ENCODE measurements at places on chromosomes 4 and X. TPM values are rescaled to one million over a fixed set of nuclear protein-coding genes. Genes with fewer than 3 reads are reported as not detected.

NEXMIF gene
- total RNA-seq: 0.52 TPM

- peaks cover 44% of the 10 kb centered on the region for H3K4me1 ChIP-seq
- DNase-seq: peak; percentile 8
- peaks cover 32% of the 10 kb centered on the region for H3K36me3 ChIP-seq
- no peaks in the 10 kb centered on the region for H3K27me3 ChIP-seq
- H3K4me3 ChIP-seq: peak overlapping the region; percentile 87
- peak overlapping the region; percentile 95 for H3K27ac ChIP-seq
Measured at GRCh38 chrX:107716118-107716684, 59.4 kb downstream of the TSC22D3 start.

GRCh38 chr4:184315675-184316359, 98.1 kb upstream of the ENPP6 start:
- H3K4me3 ChIP-seq: no peak overlapping the region
- no peaks in the 10 kb centered on the region for H3K27me3 ChIP-seq
- H3K36me3 ChIP-seq: no peaks in the 10 kb centered on the region

ZAR1 gene
- not detected for total RNA-seq

GRCh38 chrX:74325130-74326059, 21.4 kb downstream of the ZCCHC13 start:
- no peak overlapping the region for H3K4me3 ChIP-seq
- no peaks in the 10 kb centered on the region for H3K4me1 ChIP-seq
- H3K27ac ChIP-seq: no peak overlapping the region
- no peaks in the 10 kb centered on the region for H3K36me3 ChIP-seq

TIGD4 gene
- total RNA-seq: 0.12 TPM

GRCh38 chrX:38651625-38652601, 90.6 kb downstream of the TSPAN7 start:
- no peaks in the 10 kb centered on the region for H3K36me3 ChIP-seq
- DNase-seq: no peak
- H3K27me3 ChIP-seq: no peaks in the 10 kb centered on the region
- no peaks in the 10 kb centered on the region for H3K4me1 ChIP-seq

XK gene
- 0.02 TPM for total RNA-seq

DNA sequence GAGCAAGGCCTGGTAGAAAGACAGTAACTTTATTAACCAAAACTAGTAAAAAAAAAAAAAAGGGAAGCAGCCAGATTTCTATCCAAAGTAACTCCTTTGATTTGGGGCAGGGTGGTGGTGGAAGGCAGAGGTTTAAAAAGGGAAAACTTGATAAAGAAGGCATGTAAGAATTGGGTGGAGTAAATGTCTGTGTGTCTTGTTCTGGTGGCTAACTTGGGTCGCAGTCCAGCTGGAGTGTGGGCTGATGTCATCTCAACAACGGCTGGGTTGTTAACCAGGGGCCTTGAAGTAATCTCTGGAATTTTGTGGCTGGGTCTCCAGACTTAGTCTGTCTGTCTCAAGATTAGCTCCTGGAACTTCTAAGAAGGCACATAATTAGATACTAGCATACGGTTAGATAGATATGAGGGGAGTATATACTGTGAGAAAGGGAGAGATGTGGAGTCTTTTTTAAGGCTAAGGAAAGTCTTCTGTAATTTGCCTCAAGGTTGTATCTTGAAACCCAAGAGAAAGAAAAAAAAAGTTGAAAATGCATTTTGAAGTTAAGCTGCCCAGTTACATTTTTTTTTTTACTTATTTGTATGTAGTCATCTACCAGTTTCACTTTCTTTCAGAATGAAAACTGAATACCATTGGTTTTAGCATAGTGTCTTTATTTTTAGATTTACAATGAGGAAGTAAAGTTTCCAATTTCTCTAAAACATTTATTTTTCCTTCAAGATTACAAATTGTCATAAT, 48.3 kb downstream of the MTHFD2L start:
- peaks cover 17% of the 10 kb centered on the region for H3K4me1 ChIP-seq
- H3K36me3 ChIP-seq: peaks cover 10% of the 10 kb centered on the region
